Stimulated activated CD4-positive, alpha-beta T cell treated with anti-CD3 and anti-CD28 coated beads, Interleukin-2, amount 100 ng/mL, for 4 hours (primary cell): ENCODE measurements at places on chromosomes 13 and 19.

DNA sequence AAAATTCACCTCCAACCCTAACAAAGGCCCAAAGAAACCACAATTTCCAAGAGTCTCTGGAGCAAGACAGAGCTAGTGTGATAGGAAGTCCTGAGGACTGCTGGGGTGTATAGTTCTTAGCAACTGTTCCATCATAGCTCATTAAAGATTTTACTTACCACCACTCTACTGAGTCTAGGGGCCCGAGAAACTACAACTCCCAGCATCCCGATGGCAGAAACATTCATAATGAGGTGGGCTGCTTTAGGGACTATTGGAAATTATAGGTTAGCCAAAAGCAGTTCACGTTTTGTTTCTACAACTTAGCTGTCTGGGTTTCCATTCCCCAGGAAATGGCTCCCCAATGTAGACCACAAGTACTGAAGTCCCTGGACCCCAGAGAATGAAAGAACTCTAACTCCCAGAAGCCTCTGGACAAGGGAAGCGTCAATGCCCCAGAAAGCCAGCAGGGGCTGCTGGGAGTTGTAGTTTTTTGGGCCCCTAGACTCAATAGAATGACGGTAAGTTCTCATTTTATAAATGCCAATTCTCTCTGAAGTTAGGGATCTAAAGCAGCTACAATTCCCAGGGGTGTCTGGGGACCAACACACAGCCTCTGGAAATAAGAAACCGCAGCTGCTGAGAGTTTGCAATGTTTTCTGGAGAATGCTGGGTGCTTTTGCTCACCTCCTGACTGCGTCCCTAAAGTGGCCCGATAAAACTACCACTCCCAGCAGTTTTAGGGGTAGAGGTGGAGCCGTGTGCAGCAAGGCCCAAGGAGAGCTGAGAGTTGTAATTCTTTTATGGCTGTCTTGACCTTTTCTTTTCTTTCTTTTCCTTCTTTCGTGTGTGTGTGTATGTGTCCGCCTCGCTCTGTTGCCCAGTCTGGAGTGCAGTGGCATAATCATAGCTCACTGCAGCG is 11.1 kb downstream of the FTL start:
- DNase-seq: no peak

DNA sequence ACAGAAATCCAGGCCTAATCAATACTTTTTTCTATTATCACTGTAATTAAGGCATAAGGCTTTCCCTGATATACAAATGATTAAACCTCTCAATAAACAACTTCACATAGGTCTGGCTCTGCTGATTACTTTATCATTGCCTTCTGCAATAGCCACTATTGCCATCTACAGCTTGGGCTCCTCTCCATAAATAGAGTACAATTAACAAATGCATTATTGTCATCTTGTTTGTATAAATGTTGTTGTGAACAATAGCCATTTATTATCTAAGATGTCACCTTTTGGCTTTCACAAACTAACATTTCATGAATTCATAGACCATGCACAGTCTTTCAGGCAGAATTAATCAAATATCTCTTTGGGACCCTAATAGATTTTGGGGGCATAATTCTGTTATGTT is 53.3 kb downstream of the NHLRC3 start:
- DNase-seq: no peak

DNA sequence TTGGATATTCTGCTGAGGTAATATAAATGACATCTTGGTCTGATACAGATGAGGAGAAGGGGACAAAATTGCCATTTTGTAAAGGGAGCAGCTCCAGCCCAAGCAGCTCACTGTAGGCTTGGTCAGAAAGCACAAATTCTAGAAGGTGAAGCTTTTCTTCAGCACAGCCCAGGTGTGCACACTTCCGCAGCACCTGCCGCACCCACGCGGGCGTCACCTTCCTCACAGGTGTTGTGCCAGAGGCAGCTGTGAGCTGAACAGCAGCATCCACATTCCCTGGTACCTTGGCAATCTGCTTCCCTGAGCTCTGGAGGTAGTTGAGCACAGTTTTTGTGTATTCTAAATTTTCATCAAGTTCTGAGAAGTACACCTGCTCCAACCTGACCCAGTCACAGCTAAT is 79.0 kb downstream of the SACS start:
- DNase-seq: no peak

GRCh38 chr13:98216135-98216565 is 39.1 kb upstream of the RNF113B start:
- no peak for DNase-seq

- DNase-seq: no peak
Measured at GRCh38 chr13:111610879-111611278, 290.4 kb downstream of the TEX29 start.

DNA sequence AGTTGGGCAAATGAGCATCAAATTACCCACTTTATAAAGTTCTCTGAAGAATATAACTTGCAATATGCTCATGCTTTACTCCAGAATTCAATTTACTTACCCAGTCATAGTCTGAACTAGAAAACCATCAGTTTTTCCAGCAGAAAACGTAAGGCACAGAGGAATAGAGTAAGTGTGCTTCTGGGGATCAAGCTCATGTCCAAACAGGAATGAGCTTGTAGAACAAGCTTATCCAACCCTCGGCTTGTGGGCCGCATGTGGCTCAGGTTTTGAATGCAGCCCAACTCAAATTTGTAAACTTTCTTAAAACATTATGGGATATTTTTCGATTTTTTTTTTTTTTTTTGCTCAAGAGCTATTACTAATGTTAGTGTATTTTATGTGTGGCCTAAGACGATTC is 308.5 kb upstream of the KLF12 start:
- no peak for DNase-seq

GRCh38 chr13:25462301-25463125 is 90.7 kb downstream of the ATP8A2 start:
- no peak for DNase-seq

- DNase-seq: no peak
Measured at GRCh38 chr13:49584771-49585182, 581 bp downstream of the RCBTB1 start.

- DNase-seq: no peak
Measured at GRCh38 chr19:18710186-18710585, 26.7 kb downstream of the CRTC1 start.

DNA sequence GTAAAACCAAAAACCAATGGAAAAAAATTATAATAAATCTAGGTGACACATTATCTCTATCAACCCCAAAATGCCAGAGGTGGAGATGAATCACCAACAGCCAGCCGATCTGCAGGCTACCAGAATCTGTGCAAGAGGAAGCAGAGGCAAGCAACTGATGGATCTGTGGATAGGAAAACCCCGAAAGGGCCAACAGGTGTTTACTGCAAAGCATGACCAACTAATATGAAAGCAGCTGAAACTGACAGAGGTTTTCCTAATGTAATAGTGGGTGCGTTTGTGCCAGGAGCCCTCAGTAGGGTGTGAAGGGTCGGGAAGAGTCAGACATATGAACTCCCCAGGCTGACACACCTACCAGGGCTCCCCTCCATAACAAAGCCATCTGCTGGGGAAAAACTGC is 554.6 kb downstream of the RFC3 start:
- no peak for DNase-seq

DNA sequence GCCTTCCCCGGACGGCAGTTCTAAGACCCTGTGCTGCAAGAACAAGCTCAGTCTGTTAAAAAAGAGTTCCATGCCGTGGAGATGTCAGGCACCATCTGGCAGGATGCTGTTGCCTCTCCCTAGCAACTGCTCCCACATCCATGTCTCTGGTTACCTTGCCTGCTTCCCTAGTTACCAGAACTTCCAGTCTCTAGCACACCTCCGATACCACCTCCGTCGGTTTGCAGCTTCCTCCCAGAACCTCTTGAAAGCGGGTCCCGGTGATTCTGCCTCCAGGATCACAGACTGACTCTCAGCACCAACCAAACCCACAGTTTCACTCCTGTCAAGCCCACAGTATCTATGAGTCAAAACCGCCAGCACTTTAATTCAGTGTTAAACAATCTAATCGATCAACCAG is 55.4 kb downstream of the KCTD12 start:
- no peak for DNase-seq

DNA sequence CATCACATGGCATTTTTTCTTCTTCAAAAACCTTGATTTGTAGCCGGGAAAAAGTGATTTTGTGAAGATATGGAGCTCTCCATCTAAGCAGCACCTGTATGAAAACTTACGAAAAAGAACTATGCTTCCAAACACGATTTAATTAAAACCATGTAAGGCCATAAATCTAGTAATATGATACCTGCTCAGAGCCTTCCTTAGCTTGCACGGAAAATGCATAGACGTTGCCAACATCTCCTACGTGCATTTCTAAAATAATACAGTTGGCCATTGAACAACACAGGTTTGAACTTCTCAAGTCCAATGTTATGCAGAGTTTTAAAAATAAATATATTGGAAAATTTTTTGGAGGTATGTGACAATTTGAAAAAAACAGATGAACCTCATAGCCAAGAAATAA is 59.1 kb upstream of the RNF113B start:
- DNase-seq: no peak

DNA sequence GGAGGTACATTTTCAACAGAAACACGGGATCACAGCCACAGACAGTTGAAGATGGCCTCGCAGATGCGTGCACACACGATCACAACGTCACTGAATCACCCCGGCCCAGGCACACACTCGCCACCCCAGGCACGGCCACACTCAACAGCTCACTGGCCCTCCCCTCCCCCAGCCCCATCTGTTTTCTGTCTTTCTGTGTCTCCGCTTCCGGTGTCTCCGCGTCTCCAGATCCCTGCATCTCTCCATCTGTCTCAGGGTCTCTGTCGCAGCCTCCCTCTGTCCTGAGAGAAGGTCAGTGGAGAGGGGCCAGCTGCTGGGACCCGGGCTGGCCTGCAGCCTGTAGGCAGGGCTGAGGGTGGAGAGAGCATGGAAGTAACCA is 3.8 kb upstream of the ATP1A3 start:
- DNase-seq: no peak

- no peak for DNase-seq
Measured at GRCh38 chr13:76852986-76853385, 33.2 kb downstream of the KCTD12 start.

DNA sequence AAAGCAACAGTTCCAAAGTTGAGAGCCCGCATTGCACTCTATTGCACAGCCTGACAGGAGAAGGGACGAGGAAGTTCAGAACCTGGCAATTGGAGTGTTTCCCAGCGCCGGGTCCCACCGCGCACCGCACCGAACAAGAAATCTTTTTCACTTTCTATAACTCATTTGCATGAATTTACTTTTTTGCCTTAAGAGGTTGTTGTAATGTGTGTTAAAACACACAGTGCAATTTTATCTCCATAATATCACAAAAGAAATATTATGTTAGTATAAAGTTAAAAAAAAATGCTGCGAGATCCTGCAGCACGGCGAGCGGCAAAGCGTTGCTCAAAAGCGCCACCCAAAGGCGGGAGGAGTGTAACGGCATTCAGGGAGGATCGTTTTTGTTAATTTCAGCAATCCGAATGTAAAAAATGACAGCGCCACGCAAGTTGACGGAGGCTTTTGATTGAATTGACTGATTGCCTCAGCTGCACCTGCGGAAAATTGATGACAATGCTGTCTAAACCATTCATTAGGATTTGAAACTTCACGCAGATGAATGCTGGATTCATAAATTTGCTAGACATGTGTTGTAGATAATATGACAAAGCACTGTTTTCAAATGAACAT is 303.6 kb upstream of the ZNF507 start:
- no peak for DNase-seq

DNA sequence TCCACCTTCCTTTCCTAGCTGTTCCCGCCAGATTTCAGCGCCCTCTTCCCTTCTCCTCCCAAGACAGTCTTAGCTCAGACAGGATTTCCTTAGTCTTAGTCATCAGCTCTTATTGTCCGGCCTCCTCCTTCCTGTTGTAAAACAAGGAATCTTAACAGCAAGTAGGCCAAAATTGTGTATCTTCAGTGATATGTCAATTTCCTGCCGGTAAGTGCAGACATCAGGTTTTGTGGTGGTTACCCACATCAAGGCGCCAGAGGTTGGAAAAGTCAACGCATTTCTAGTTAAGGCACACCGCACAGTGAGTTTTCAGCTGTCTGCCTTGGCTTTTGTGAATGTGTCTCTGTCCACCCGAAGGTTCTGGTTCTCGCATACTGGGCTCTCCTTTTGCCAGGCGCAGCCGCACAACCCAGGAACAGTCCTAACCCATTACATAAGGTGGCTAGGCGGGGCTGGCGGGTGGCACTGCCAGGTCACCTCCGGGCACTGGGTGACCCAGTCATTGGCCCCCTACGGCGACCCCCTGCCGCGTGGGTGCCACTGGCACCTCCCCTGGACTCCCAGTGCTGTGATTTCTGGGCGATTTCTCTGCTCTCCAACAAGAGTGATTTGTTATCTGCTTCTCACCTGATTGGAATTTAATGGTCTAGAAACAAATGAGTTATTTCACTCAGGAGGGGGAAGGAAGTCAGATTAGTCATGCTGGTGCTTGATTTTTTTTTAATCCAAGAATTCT is 12.9 kb downstream of the COL4A2 start:
- peak; percentile 11 for DNase-seq
